ENCODE measurements at places on chromosomes 1 and 21. TPM values are rescaled to one million over a fixed set of nuclear protein-coding genes. Genes with fewer than 3 reads are reported as not detected.

S100A14 gene
- total RNA-seq, result not detected

RHD gene
- not detected for total RNA-seq

NPPB gene
- not detected for total RNA-seq

PGLYRP4 gene
- total RNA-seq, result not detected

AGT gene
- 2.7 TPM for total RNA-seq

MX2 gene
- total RNA-seq, result 3.3 TPM

TRAF5 gene
- 26.7 TPM for total RNA-seq

MMP23B gene
- 8.2 TPM for total RNA-seq

DNM3 gene
- 0.76 TPM for total RNA-seq

CD84 gene
- total RNA-seq, result not detected

RPTN gene
- total RNA-seq, result not detected

FCER1A gene
- total RNA-seq, result not detected

PTPN7 gene
- not detected for total RNA-seq

DAB1 gene
- 0.07 TPM for total RNA-seq

SUSD4 gene
- total RNA-seq, result 0.17 TPM

DSCAM gene
- not detected for total RNA-seq

PADI2 gene
- total RNA-seq, result 0.53 TPM

SERPINC1 gene
- total RNA-seq, result 0.07 TPM

FCRL5 gene
- not detected for total RNA-seq

VCAM1 gene
- total RNA-seq, result 20.7 TPM

KPNA6 gene
- total RNA-seq, result 51.3 TPM

PHLDA3 gene
- 176 TPM for total RNA-seq

PCSK9 gene
- total RNA-seq, result 0.85 TPM

IL20 gene
- not detected for total RNA-seq

NEK2 gene
- total RNA-seq, result 2.5 TPM

RAB42 gene
- total RNA-seq, result 2.2 TPM

OR6K3 gene
- total RNA-seq, result not detected

KCNH1 gene
- total RNA-seq, result 8.9 TPM

CNTN2 gene
- total RNA-seq, result not detected

TBX15 gene
- total RNA-seq, result 2.9 TPM

KCNJ15 gene
- total RNA-seq, result 2.4 TPM

CFHR4 gene
- not detected for total RNA-seq

GJC2 gene
- total RNA-seq, result 5.1 TPM

FBXO42 gene
- total RNA-seq, result 17.8 TPM

SHE gene
- 0.07 TPM for total RNA-seq

SMCP gene
- not detected for total RNA-seq

OR6K2 gene
- total RNA-seq, result not detected

ATP5IF1 gene
- 78.8 TPM for total RNA-seq

UTS2 gene
- total RNA-seq, result not detected

DCDC2B gene
- not detected for total RNA-seq

DMBX1 gene
- not detected for total RNA-seq

PCNX2 gene
- 24.5 TPM for total RNA-seq
